Caudate nucleus (tissue), 63 donors: ENCODE measurements at places on chromosomes 6 and 20.

DNA sequence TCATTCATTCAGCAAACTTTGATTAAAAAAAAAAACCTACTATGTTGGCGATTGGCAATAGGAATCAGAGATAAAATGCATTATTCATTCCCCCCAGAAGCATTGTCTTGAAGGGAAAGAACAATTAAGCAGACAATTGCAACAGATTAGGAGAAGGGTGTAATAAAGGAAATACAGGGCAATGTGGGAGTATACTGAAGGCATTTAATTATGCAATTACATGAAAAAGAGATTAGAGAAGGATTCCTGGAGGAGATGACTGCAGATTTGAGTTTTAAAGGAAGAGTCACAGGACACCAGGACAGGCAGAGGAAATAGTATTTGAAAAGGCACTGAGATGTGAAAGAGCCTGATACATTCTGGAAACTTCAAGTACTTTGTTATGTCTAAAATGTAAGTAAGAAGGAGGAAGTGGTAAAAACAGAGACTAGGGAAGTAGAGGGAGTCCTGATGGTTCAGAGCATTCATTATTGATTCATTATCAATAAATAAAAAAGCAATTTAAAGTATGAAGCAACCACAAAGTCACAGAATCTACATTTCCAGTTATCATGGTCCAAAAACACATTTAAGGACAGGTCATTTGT is 43.7 kb downstream of the THEMIS start:
- DNase-seq: no peak

- no peak for DNase-seq
These were observed 195.0 kb downstream of the TASP1 start for GRCh38 chr20:13443690-13444089.

- no peak for DNase-seq
These were observed 27.3 kb downstream of the PSMB1 start for GRCh38 chr6:170525795-170526194.

DNA sequence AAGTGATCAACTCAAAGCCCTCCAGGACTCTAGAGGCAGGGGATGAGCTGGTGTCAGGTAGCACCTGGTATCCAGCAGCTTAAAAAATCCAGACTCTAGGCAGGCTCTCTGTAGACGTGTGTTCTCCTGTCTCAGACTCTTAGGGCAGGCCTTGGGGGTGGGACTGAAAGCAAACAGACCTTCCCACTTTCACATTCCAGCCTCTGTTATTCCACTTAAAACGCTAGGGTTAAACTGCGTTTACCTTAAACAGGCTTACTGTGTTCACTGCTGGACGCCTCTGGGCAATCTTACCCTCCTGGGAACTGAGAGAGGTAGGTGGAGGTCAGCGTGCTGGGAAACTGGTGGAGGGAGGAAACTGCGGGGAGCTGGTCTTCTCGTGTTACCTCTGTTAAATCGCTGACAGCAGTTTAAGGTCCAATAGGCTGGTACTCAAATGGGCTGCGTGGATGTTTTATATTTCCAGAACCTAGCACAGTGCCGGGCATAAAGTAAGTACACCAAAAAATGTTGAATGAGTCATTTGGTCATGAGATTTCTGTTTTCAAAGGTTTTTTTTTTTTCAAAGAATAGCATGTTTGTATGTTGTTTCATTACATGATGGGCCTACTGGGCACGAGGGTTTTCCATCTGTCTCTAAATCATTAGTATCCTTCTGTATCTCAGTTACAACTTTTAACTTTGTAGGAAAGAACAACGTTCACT is at the start of gene GCNT2:
GCNT2 (plus strand) TSS at position 248 of the 705 bp plus-strand sequence. CDS start 7,561 bp downstream, outside the sequence.
- no peak for DNase-seq

GRCh38 chr6:48844696-48845095 is 618.4 kb downstream of the MMUT start:
- no peak for DNase-seq

- no peak for DNase-seq
These were observed 512.3 kb downstream of the HDGFL1 start for GRCh38 chr6:23081701-23082100.

GRCh38 chr20:8000796-8001195 is 18.8 kb downstream of the TMX4 start:
- no peak for DNase-seq
